ENCODE measurements at places on chromosomes 6 and 20.

DNA sequence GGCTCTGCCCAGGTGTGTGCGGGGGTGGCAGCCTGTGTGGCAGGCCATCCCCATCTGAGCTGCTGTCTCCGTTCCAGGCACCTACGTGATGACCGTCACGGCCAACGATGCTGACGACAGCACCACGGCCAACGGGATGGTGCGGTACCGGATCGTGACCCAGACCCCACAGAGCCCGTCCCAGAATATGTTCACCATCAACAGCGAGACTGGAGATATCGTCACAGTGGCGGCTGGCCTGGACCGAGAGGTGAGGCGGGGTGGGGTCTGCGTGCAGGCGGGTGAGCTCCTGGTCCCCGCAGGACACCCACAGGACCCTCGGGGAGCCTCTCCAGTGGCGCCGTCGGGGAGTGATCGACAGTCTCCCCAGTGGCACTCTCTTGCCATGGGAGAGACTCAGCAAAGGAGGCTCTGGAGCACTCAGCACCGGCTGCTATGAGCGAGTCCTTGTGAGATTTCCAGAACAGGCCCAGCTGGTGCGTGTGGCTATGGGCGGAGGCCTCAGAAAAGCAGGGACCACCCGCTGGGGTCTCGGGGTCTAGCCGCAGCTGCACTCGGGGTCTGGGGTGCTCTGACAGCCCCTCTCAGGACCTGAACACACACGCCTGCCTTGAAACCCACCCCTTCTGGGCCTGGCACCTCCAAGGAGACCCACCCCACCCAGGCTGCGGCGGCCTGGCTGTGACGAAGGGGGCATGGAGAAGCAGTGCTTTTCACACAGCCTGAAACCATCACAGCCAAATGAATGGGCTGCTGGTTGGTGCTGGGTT lies 191.8 kb downstream of the TAF4 start:
- no peak for DNase-seq

GRCh38 chr6:74764486-74764885 lies 441.4 kb downstream of the COL12A1 start:
- no peak for DNase-seq

- DNase-seq = no peak
Observed at GRCh38 chr6:41691426-41692079, 43.9 kb downstream of the TFEB start.

GRCh38 chr20:13221313-13221672 lies 219 bp downstream of the ISM1 start:
- no peak for DNase-seq

DNA sequence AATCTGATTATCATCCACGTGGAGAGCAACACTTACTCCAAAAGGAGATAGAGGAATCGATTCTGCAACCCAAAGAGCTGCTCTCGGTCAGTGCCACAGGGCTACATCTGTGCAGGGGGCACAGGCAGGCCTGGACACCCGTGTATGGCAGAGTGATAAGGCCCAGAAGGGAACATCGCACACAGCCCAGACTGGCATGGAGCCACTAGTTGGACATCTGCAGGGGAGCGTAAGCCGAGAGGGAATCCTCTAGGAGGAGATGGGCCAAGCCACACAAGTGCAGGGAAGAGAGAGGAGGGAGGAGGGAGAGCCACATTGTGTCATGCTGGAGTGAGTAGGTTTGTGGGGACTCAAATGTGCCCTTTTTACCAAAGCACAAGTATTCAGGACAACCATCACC lies 50.4 kb upstream of the ENTPD6 start:
- no peak for DNase-seq

- no peak for DNase-seq
Observed at GRCh38 chr6:145022199-145022796, 713.0 kb downstream of the EPM2A start.

DNA sequence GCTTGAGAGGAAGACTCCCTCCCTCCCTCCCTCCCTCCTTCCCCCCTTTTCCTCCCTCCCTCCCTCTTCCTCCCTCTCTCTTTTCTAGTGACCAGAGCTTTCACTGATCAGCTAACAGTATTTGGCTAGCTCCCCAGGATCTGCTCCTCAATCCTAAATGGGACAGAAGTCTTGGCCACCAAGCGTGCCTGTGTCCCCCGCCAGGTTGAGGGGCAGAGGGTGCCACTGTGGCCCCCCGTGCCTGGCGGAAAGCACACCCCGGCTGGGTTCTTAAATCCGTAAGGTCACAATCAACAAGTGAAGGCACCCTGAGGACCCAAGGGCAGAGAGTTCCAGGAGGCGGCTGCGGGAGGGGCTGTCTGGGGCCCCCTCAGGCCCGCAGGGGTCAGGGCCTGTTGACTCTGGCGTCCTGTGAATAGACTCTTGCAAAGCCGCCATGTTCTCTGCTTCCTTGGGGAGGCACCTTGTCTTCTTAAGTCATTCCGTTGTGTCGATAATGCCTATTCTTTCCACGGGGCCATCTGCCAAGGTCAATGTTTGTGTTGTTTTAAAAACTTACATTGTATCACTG lies 38.9 kb upstream of the STX16 start:
- DNase-seq = no peak

DNA sequence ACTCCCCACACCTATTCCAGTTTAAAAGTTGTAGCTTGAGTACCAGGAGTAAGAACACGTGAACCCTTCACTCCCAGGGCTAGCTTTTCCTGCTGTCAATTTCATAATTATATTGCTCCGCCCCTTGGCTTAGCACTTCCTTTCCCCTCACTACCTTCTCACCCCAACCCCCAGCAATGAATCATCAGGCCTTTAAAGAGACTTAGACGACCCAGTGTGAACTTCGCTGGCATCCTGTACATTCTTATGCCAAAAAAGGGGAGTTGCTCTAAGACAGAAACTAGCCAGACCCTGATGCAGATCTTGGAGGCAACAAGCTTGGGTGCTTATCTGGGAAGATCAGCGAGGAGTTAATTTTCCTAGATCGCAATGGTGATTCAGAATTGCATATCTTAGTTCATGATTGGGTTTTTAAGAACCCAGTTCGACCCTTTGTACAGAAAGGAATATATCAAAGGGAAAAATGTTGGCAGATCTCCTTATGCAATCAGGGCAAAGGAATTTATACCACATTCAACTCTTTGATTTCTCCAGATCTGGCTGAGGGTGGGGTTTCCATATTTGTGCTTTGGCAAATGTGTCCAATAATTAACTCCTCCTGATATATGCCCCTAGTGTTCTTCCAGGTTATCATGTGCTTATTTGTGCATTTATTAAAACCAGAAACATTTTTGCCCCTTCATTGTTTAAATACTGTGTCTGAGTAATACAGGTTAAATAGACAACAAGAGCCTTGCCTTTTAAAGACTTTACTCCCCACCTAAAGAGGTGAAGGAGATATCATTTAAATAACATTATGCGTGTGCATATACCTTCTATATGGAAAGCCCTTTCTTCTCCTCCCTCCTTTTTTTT lies 8.1 kb upstream of the ATXN1 start:
- no peak for DNase-seq

DNA sequence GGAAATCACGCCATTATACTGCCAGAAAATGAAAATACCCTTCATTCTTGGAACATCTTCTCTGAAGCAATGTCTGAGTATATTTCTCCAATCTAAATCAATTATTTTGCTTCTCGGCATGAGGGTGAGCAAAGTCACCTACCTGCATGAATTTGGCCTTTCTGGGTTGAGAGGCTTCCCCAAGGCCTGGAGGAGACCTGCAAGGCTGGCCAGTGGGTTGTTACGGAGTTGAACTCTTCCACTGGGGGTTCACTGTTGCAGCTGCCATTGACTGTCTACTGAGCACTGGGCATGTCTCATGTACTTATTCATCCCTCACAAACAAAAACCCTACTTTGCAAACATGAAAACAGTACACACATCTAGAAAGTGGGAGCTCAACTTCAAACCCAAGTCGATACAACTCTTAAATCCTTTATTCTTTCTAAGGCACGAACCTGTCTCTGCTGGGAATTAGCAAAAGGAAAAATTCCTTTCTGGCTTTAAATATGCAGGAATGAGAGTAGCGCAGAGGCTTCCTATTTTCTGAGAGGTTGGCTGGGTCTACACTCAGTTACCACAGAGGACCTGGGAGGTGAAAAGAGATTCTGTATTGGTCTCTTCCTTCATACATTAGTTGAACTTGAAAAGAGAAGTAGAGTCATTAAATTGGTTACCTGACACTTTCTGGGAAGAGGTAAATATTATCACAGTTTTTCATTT lies 87.6 kb upstream of the SGK1 start:
- DNase-seq = no peak

Measured in GM12864 (cell line).